ENCODE measurements at places on chromosomes 5 and 9. TPM values are rescaled to one million over a fixed set of nuclear protein-coding genes. Genes with fewer than 3 reads are reported as not detected.
A peak's percentile ranks its signal among the peaks of the same experiment; 100 is the strongest.

PCDHA5 gene
- not detected for total RNA-seq

HRCT1 gene
- not detected for total RNA-seq

VCAN gene
- 0.29 TPM for total RNA-seq

PPP6C gene
- total RNA-seq: 41.5 TPM

PCDHA8 gene
- total RNA-seq: not detected

- no peak for DNase-seq
Measured at GRCh38 chr5:111447099-111447498, 65.2 kb downstream of the STARD4 start.

- no peak for DNase-seq
Measured at GRCh38 chr5:68054638-68055037, 160.9 kb upstream of the PIK3R1 start.

GRCh38 chr5:177494346-177495195, 2.8 kb downstream of the PDLIM7 start:
- peak; percentile 78 for DNase-seq

DNA sequence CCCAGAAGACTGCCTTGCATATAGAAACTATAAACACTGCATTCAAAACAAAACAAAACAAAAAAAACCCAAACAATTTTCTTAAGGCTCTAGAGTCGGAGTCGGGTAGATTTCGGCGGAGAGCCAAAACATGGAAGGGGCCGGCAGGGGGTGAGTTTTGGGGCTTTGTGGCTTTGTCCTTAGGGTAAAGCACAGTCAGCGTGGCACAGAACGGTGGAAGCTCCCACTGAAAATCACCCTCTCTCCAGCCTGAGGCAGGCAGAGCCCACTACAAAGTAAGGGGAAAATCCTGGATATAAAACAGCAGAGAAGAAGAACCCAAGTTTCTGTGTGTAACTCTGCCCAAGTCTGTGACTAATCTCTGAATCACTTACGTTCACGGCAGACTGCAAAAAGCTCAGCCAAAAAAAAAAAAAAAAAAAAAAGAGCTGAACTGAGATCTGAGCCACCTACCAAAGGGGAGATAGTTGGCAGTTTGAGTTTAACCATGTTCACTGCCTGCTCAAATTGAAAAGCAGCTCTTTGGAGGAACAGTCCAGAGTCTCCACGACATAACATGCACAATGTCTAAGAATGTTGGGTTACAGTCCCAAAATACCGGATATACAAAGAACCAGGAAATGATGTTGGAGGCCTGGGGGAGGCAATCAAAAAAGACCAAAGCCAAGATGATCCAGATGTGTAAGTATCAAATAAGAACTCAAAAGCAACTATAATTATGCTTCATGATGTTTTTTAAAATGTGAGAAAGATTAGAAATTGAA, 26.6 kb upstream of the OR2K2 start:
- peak; percentile 7 for DNase-seq

GRCh38 chr5:15609076-15609725, 109.2 kb downstream of the FBXL7 start:
- no peak for DNase-seq

DNA sequence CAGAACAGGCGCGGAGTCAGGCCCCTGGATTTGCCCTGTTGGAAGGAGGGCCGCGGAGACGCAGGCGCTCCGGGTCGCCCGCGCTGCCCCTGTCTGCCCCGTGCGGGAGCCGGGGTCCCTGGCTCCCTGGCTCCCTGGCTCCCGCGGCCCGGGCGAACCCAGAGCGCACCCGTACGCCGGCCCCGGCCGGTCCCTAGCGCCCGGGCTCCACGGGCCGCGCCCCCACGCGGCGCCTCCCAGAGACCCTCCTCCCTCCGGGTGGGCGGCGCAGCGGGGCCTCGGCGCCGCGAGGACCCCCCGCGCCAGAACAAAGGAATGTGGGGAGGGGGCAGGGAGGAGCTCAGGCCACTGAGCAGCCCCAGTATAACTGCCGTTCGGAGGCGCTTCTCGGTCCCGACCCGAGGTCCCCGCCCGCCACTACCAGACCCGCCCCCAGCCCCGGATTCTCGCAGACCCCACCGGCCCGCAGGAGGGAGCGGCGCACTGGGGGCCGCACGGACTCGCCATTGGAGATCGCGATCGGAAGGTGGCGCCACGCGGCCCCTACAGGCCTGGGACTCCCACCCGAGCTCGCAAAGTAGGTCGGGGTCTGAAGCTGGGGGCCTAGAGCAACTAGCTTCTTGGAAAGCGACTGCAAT, 2.4 kb downstream of the NFIL3 start:
- DNase-seq: no peak

GRCh38 chr5:8857051-8857450, 688.8 kb downstream of the SEMA5A start:
- no peak for DNase-seq

- DNase-seq: no peak
Measured at GRCh38 chr9:123820139-123820538, 109.8 kb downstream of the DENND1A start.

DNA sequence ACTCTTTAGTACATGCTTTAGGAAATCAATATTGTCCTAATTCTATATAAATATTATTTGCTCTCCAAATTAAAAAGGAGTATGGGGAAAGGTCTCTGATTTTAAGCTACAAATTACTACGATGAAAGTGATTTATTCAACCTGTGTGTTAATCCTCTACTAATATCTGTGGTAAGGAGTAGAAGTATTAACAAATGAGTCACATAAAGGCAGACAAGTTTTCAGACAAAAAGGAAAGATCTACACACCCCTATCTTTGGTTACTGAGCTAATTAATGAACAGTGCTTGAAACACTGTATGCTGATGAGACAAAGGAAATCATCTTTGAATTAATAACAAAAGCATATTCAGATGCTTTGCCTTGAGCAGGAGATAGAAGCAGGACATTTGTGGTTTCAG, 15.9 kb downstream of the LOX start:
- DNase-seq: no peak

- DNase-seq: no peak
Measured at GRCh38 chr5:164235300-164235891, 730.0 kb downstream of the MAT2B start.

DNA sequence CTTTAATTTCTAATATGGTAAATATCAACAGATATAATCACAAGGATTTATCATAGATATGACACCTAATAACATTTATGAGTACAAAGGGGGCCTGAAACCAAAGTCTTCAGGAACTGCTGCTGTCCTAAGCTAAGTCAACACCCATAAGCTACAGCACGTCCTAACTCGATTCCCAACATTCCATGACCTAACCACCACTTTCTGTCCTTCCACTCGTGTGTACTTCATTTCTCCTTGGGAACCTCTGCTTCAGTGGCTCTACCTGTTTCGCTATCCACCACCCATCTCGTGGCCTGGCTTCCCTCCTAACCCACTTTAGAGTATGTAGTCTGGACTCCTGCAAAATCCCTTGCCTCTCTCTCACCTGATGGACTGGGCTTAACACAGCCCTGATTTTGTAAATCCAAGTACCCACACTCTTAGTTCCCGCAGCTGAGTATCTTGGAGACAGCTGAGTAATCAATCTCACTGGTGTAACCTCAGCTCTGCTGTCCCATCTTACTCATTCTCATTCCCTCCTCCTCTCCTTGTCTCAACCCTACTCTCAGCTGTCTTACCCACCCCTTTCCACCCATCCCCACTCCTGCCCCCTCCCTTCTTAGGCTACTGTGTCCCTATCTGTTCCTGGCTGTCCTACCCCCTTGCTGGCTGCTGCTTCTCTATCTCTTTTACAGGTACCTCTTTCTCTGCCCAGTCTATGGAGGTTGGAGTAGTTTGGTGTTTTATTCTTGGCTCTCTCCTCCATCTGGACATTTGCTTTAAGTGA, 101.8 kb downstream of the MAST4 start:
- DNase-seq: no peak

DNA sequence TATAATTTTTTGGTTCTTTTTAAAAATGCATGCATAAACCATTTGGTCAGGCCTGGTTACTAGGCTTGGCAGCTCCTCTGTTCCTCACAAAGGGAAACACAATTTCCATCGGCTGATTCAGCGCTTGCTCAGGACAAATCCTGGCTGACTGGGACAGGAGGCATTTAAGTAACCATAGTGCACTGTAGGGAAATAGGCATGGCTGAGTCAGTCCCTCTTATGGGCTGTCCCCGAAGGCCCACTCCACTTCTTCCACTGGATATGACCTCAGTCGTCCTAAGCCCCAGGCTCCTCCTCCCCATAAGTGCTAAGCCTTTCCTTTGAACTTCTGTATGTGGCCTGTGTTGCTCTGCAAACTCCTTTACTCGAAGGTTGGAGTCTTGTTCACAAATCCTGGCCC, 71.2 kb upstream of the GLIS3 start:
- no peak for DNase-seq

DNA sequence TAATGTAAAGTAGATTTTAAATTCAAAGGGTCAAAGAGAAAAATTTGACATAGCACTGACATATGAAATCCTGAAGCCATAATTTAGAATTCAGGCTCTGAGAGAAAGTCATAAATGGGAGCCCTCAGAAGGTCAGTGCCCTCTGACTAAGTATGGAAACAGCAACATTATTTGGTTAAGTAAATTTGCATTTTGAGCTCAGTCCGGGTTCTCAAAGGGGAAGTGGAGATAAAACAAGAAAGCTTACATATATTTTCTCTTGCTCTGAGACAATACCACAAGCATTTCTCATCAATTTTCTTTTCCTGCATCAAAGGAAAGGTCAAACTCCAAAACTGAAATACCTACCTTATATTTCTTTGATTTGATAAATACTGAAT, 348.0 kb downstream of the SEMA5A start:
- DNase-seq: no peak

DNA sequence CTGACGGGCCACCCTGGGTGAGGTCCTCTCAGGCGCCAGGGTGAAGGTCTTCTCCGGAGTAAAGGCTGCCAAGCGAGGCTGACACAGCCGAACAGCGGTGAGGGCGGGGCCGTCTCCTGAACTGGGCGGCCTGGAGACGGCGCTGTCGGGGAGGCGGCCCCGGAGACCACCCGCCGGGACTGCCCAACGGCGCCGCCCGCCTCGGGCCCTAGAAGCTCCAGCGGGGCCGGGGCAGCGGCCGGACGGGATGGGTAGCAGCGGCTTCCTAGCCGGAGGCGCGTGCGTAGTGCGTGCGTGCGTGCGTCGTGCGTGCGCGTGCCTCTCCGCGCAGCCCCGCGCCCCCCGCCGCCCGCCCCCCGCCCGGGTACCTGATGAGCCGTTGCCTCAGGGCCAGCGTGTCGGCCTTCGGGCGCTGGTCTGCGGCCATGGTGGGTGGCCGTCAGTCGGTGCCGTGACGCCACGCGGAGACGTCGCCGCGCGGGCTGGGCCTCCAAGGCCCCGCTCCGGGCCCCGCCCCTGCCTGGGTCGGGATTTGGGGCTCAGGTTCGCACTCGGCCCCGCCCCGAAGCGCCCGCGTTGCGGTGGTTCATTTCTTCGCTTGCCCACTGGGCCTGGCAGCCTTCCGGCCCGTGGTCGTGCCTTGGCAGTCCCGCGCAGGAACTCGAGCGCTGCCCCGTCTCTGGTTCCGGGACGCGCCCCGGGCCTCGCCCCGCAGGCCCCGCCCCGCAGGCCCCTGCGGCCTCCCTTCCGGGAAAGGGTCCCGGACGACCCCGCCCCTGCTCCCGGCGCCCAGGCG, at the start of gene PHYKPL:
TSS of gene PHYKPL (minus strand) at position 679 of the 796 bp plus-strand sequence. CDS start at position 427, 252 bp downstream.
- peak; percentile 77 for DNase-seq

- DNase-seq: no peak
Measured at GRCh38 chr5:18961234-18961633, 1026.8 kb downstream of the CDH18 start.

DNA sequence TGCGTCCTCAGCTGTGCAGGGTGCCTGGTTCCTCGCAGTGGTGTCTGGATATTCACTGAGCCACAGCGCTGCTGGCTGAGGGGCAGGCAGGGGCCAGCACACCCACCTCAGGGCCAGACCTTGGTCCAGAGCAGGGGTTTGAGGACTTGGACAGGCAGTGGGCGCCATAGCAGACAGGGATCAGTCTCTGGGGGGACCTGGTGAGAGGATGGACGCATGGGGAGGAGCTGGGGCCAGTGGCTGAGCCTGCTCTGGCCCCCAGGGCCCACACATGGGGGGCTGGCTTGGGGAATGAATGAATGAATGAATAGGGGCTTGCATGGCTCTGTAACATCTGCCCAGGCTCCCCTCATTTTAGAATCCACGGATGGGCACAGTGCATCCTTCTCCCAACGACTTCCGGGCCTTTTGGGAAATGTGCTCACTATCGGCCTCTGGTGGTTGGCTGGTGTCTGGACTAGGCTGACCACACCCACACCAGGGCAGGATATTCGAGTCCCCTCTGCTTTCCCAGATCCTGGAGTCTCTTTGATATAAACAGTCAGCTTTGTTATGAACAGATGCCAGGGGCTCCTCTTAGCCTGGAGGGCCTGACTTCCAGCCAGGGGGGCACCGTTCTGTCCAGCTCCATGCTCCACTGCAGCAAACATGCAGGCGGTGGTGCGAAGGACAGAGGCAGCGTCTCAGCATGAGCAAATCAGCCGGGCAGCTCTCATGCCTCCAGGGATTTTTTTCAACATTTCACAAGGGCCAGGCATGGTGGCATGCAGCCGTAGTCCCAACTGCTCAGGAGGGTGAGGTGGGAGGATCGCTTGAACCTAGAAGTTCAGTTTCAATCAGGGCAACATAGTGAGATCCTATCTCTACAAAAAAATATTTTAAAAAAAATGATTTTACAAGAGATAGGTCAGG, 62.6 kb downstream of the NEK6 start:
- peak; percentile 81 for DNase-seq

- DNase-seq: no peak
Measured at GRCh38 chr5:533955-534742, 9.9 kb upstream of the SLC9A3 start.
